ENCODE measurements at places on chromosomes 7 and 10.

GRCh38 chr10:132647424-132647823, 109.8 kb downstream of the INPP5A start:
- no peak for DNase-seq

- no peak for DNase-seq
Observed at GRCh38 chr7:96188174-96188581, 133.7 kb downstream of the SLC25A13 start.

- DNase-seq = no peak
Observed at GRCh38 chr7:12314199-12314598, 89.5 kb downstream of the VWDE start.

DNA sequence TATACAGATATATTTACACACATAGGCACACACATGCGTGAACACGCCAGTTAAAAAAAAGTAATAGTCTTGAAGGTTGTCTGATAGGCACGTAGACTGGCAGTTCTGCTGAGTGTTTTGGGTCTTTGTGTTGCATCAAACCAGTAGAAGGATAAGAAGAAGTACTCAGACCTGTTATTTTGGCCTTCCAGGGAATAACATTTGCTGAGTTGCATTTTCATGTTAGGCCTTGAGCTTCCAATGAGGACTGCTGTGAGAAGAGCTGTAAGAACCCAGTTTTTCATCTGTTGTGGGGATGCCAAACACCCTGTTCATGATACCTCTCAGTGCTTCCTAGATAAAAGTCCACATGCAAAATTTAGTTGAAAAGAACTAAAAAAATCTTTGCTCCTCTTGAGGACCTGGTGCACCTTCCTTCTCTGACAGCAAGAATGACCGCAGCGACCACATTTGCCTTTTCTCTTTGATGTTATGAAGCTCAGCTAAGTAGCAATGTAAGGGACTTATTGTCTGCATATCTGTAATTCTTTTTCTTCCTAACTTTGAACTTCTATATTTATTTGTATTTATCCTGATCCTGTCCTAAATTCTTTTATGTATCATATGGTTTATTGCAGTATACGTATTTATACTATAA, 27.2 kb downstream of the HIPK2 start:
- no peak for DNase-seq

DNA sequence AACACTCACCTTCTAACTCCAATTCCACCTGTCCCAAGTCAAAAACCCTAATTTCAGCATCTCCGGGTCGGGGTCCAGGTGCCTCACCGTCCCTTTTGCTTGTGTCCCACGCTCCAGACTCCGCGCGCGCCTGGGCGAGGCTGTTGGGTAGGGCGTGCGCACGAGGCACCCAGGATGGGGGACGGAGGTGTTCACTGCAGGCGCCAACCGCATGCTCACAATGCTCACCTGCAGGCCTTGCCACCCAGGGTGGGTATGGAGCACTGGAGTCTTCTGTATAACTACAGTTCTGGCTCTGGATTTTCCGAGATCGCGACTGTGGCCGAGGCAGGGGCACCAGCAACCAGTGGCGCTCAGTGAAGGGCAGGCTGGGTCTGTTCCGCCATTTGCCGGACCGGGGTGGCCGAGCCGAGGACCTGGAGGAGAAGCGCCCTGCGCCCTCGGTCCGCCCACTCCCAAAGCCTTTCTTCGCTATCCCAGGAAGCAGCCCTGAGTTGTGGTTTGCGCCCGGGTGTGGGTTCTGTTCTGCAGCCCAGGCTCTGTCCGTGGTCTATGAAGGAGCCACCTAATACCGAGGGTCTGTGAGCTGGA, 8.7 kb downstream of the FAM200A start:
- DNase-seq = no peak

DNA sequence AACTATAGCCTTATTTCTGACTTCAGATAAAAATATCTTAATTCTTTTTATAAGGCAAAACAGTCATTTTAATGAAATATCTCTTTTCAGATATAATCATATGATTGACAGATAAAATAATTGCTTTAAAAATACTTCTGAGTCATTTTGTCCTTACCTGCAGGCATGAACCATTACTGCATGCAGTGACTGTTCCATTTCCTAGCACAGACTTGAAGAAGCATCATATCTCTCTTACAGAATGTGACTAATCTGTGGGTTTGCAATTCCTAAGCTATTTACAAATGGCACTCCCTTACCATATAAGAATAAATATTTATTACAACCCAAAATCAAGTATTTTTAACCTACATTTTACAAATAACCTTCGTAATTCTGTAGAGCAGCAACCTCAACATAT, 120.7 kb downstream of the SRPK2 start:
- DNase-seq = peak; percentile 31

DNA sequence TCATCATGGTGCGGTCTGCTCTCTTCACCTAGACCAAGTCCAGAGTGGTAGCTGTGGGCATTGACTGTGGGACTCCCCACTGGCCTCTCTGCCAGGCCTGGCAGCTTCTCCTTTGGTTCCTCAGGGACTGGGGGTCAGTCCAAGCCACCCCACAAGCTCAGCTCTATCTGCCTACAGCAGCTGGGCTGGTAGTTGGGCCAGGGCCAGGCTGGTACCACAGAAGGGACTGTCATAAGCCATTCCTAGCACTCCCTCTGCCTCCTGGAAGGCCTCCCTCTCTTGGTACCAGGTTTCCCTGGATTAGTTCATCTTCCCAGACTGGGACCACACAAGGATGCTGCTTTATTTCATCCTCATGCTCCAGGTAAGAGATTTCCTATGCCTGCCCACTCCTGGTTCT, 24.2 kb upstream of the UNC5B start:
- DNase-seq = no peak

All from urothelium cell line (cell line).